ENCODE measurements at places on chromosomes 2 and 18. TPM values are rescaled to one million over a fixed set of nuclear protein-coding genes. Genes with fewer than 3 reads are reported as not detected.

DNA sequence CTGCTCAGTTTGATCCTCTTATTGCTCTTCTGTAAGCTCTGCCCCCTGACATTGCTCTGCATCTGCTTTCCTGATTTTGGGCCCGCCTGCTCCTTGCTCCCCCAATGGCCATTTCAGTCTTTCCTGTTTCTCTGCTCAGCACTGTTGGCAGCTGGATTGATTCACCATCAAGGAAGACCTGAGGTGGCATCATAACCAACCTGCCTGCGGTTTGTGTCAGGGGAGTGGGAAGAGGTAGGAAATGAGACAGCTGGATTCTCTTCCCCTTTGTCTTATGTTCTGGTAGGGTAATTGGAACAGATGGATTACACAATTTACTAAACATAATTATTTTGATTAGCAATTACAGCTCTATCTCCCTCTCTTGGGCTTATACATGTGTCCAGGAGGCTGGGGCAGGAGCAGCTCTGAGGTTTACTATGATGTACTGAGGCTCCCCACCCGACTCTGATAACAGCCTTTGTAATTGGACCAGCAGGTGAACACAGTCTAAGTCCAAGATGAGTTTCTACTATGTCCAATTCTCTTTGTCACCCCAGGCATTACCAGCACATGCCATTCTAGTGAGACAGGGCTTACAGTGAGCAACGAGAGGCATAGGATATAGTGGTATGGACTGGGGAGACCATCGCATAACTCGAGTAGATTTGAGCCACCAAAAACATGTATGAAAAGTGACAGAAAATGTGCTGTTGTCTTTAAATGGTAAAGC, 151.8 kb upstream of the MMADHC start:
- no peak for DNase-seq

DNA sequence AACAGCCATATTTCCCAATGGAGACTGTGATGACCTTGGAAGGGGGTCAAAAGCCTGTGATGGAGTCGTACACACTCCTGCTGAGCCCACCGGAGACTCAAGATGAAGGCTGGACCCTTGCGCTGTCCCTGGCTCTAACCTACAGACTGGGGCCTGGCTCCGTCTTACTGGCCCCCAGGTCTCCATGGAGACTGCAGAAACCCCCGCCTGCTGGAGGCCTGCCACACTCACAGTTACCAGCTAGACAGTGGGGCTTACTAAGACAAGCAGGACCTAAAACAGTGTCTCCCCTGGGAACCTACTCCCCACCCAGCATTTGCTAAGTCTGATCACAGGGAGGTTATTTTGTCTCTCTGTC, 9.6 kb downstream of the C2orf72 start:
- no peak for DNase-seq

GRCh38 chr2:230346921-230347533, 20.0 kb downstream of the SP140L start:
- no peak for DNase-seq

- DNase-seq: no peak
Observed at GRCh38 chr2:232533944-232534710, 5.4 kb upstream of the CHRNG start.

DNA sequence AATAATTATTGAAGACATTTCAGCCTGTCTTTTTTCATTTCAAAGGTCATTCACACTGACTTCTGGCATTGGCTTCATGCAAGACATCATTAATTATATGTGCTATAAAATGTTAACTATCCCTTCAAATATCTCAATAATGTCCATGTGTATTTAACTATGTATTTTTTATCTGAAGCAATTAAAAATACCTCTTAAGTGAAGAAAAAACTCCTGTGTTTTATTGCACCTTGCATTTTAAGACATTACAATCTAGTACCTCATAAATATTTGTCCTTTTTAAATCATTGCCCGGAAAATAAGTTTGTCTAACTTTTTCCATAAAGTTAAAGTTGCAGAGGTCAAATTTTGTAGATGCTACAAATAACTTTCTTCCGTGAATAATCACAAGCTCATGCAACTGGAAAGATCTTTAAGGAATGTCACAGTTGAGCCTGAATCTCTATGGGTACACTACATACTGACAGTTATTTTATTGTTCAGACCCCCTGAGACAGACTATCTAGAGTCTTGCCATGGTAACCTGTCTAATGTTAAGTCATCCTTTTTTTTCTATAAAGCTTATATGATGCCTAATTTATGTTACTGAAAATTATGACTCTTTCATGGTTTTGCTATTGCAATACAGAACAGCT, 38.4 kb upstream of the COBLL1 start:
- DNase-seq: no peak

- DNase-seq: no peak
Observed at GRCh38 chr18:1994471-1994870, 576.8 kb downstream of the METTL4 start.

DNA sequence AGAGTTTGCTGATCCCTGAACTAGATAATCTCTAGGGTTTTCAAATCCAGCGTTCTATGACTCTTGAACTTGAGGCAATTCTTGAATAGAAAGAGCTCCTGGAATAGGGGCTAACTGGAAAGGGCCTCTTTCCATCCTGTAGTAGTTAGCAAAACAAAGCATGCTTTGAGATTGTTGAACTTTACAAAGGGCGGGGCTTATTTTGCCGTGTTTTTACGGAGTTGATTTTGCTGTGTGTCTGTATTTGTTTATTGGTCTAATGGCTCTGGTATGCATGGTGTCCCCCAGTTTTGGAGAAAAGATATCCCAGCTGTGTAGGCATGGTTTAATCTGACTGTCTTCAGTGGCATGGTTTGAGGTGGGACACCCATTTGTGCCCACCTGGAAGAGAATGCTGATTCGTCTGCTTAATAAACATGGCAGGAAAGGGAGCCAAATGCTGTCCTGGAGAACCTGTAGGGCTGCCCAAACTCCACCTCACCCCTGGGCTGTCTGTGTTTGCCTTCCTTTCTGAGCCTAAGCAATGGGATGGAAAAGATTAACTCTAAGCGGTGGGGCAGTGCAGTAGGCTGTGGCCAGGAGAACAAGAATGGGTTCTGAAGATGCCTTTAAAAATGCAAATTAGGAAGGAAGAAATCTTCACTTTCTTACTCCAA, 74.1 kb upstream of the FOSL2 start:
- no peak for DNase-seq

GRCh38 chr18:11163665-11164064, 14.3 kb upstream of the PIEZO2 start:
- no peak for DNase-seq

GRCh38 chr2:142112757-142113221, 18.0 kb downstream of the LRP1B start:
- DNase-seq: no peak

DNA sequence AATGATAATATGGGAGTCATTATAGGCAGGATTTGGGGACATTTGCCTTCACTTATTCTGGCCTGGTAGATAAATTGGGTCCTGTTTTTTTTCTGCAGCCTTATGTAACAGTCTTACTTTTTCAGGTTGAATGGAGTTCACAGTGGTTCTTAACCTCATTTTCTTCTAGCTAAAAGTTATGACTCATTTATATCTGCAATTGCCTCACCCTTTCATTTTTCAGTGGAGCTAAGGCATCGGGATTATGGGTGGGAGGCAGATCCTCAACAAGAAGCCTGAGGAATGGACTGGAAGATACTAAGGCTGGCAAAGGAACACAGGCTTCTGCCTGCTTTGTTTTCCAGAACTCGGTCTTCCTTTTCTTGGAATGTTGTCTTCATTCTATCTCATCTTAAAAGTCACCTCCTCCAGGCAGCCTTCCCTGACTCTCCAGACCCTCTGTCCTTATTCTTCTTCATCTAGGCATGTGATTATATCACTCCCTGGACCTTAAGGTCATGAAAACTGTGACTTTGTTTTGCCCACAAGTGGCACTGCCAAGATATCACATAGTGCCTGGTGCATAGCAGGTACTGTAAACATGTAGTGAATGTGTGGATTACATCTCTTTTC, 41.0 kb upstream of the ACSL3 start:
- DNase-seq: no peak

GRCh38 chr2:238561230-238561629, 134.5 kb downstream of the ASB1 start:
- no peak for DNase-seq

DNA sequence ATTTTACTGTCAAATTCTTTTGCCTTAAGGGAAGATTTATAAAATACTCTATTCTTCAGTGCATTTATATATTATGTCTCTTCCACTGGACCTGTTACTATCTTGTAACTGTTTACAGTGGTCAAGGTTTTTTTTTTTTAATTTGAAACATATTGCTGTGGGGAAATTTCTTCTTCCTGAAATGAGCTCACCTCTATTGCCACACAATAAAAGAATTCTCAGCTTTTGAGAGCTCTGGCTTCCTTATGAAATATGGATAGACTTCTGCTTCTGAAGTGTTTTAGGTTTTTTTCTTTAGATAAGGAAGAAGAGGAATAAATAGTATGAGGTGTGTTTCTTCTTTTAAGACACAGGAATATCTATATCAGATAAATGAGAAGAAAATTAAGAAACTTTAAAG, 7.7 kb downstream of the VRK2 start:
- DNase-seq: no peak

GRCh38 chr2:146455325-146455724, 1389.5 kb upstream of the ACVR2A start:
- DNase-seq: no peak

DNA sequence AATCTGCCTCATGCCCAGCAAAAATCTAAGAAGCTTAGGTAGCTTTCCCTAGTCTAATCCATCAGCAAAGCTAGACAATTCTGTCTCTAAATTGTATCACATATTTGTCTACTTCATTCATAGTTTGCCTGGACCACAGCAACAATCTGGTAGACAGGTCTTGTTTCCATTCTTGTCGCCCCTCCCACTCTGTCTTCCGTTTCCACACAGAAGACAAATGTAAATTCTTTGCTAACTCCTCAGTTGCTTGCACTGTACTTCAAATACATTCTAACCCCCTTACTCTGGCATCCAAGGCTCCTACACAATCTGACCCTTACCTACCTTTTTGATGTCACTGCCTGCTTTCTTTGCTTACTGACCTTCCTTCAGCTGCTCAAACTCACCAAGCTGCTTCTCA, 40.1 kb downstream of the THUMPD2 start:
- DNase-seq: no peak

- no peak for DNase-seq
Observed at GRCh38 chr2:144466637-144467036, 53.3 kb downstream of the ZEB2 start.

DNA sequence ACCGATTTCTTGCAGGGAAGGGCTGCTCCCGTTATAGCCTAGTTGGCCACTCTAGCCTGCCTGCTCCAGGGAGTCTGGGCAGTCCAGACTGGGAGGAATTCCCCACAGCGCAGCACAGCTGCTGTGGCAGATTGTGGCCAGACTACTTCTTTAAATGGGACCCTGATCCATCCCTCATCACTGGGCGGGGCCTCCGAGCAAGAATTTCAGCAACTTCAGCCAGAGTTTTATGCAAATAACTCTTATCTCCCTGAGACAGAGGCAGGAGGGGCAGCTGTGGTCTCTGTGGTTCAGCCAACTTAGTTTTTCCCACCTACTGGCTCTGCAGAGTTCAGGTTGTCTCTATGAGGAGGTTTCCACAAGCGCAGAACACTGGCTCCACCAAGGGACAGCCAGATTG, 1583.2 kb downstream of the SUCLG1 start:
- no peak for DNase-seq

- DNase-seq: no peak
Observed at GRCh38 chr2:16031058-16031847, 90.9 kb downstream of the MYCN start.

The HS1BP3 gene
- 27.8 TPM for total RNA-seq

The PMAIP1 gene
- total RNA-seq: 69.6 TPM
